ENCODE measurements at places on chromosomes 2 and 18. TPM values are rescaled to one million over a fixed set of nuclear protein-coding genes. Genes with fewer than 3 reads are reported as not detected.
A peak's percentile ranks its signal among the peaks of the same experiment; 100 is the strongest.

SUCLG1 gene
- total RNA-seq: 139 TPM

DNA sequence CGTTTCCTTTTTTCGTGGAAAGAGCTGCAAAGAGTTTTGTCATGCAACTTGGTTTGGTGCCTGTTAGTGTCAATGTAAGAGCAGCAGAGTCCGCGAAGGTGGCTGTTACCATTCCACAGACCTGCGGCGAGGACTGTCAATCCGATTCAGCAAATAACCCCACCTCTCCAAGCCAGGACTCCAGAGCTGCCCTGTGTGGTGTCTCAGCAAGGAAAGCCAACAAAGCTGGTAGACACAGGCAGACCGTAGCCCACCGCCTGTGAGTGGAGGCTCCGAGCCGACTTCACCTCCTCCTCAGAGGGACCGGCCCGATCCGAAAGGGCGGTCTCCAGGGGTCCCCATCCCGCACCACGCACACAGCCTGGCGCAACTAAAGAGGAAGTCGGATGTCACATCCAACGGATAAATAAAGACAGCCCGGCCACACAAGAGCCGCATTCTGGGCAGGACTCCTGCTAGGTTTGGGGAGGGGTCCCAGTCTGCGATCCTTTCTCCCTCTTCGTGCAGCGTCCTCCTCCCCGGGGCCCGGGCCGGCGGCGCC lies 819 bp downstream of the ANKRD44 start:
- peak; percentile 42 for DNase-seq

- no peak for DNase-seq
Measured at GRCh38 chr2:195532628-195533271, 124.3 kb upstream of the SLC39A10 start.

DNA sequence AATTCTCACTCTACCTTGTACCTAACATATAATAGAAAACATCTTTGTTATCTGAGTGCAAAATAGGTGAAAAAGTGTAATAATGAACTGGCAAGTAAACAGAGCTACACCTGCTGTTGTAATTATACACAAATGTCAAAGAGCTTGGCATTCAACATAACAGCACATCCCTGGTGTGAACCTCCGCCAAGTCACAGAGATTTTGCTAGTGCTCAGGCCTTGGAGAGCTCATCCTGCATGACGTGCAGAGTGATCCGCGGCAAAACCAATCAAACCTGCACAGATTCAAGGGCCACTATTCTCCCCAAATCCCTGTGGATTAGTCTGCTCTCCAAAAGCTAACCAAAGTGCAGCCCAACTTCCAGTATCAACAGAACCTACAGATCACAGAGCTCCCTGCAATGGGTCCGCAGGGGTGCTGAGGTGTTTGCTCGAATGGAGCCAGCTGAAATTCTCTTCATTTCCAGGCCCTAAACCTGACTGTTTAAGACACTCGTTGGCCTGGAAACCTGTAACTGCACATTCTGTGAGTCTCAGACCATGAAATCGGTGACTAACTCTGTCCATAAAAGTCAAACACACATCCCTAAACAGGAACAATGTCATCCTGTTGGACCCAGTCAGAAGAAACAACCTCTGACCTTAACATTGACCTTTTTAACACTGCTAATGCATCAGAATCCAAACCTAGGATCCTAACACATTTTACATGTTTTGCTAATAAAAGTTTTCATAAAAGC lies 111.8 kb downstream of the EPB41L3 start:
- DNase-seq: no peak

DNA sequence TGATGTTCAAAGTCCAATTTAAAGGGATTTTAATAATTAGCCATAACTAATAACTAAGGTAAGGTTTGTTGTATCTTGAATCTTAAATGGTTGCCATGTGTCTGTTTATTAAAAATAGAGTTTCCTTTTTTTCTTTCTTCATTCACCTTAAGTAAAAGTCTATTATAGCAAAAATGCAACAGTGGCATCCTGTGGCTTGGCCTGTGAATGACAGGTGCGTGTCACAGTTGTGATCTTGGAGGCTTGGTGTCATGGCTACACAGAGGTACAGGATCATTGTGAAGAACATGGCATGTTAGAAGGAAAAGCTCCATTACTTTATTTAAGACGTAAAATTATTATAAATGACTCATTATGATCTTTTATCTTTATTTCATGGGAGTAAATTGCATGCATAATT lies 246.1 kb downstream of the BCL2 start:
- DNase-seq: no peak

MAB21L4 gene
- 0.42 TPM for total RNA-seq

DNA sequence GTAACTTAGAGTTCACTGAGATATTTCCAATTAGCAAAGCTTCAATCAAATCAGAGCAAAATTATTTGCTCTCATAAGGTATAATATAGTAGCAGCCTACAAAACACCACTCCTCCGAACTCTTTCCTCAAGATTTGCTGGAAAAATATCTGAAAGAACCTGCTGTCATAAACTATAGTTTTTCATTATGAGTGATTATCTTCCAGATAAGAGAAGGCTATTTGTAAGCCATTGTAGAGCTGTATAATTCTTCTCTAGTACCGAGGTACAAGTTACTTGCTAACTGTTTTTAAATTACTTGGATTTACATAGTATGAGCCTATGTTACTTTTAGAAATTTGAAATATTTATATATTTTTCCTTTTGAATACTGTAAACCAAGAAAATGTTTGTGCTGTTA lies 2.1 kb downstream of the NDC80 start:
- no peak for DNase-seq

DCTN1 gene
- 136 TPM for total RNA-seq

- DNase-seq: no peak
Measured at GRCh38 chr2:218444692-218445357, 25.9 kb downstream of the VIL1 start.

GRCh38 chr18:75586130-75586889 lies 158.8 kb upstream of the SMIM21 start:
- DNase-seq: no peak

- peak; percentile 83 for DNase-seq
Measured at GRCh38 chr2:96251721-96252292, 14.0 kb downstream of the TMEM127 start.

HMSD gene
- total RNA-seq: 0.53 TPM

DNA sequence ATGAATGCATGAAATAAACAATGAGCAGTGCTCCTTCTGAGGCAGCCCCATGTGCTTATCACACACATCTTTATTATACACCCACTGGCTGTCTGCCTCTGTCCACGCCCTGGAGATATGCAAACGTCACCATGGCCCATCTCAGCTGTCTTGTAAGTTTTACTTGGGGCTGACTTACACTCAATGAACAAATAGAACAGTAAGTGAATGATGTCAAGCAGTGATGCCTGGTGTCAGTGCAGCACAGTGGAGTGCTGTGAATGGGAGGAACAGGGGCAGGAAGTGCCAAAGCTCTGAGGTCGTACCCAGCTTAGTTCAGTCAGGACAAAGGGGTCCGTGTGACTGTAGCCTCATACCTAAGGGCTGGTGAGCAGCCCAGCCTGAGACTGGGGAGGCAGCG lies 659.5 kb upstream of the HS6ST1 start:
- no peak for DNase-seq

DNA sequence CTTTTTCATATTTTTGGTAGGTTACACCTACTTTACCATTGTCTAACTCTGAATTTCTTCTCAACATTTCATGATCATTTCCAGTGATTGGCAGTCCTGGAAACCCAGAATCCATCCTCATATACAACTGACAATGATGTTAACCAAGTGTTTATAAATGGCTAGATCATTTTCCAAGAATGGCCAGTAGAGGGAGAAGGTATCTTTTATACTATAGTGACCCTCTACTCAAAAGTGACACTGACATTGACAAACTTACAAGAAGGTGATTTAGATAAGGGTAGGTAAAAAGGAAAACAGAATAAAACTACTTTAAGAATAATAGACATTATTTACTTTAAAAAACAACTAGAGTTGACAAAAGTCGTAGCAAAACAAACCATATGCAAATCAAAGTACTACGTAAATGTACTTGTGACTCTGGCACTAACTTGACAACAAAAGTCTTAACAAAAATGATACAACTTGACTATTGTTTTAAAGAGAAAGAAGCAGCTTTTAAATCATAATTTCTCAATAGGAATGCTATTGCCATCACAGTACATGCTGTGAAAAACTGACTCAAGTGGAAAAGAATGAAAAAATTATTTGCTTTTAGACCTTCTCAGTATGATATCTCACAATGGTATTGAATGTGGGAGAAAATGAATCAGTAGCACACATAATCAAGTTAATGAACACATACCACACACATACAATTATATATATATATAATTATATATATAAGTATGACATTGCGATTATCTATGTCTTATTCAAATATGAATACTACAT lies 76.6 kb upstream of the GRB14 start:
- DNase-seq: peak; percentile 16

GRCh38 chr2:130997198-130997597 lies 96.1 kb downstream of the FAM168B start:
- DNase-seq: no peak

DNA sequence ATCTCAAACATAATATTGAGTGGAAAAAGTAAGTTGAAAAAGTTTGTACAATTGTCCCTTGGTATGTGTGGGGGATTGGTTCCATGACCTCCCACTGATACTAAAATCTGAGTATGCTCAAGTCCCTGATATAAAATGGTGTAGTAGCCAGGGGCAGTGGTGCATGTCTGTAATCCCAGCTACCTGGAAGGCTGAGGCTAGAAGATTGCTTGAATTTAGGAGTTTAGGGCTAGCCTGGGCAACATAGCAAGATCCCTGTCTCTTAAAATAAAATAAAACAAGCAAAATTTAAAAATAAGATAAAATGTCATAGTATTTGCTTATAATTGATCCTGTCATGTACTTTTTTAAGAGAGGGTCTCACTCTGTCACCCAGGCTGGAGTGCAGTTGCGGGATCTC lies 122.0 kb downstream of the PTRHD1 start:
- DNase-seq: no peak

- DNase-seq: no peak
Measured at GRCh38 chr2:162734287-162734686, 104.3 kb downstream of the KCNH7 start.

- no peak for DNase-seq
Measured at GRCh38 chr2:39732482-39732881, 46.6 kb downstream of the THUMPD2 start.

VSNL1 gene
- 1.00 TPM for total RNA-seq

GRCh38 chr18:74609535-74609934 lies 11.9 kb downstream of the ZNF407 start:
- DNase-seq: no peak

DNA sequence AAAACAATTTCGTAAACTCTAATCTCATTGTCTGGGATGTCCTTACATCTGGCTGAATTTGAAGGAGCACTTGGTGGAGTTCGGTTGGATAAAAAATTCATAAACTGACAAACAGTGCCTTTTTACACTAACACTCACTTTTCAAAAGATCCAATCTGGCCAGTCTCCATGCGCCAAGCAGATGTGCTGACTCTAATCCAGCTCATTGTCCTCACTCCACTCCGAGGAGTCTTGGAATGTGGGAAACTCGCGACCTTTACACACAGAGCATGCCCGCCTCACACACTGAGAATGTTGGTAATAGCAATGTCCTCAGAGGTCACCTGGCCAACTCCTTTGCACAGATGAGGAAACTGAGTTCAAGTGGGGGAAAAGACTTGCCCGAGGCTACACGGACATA lies 66.8 kb downstream of the XDH start:
- no peak for DNase-seq

DNA sequence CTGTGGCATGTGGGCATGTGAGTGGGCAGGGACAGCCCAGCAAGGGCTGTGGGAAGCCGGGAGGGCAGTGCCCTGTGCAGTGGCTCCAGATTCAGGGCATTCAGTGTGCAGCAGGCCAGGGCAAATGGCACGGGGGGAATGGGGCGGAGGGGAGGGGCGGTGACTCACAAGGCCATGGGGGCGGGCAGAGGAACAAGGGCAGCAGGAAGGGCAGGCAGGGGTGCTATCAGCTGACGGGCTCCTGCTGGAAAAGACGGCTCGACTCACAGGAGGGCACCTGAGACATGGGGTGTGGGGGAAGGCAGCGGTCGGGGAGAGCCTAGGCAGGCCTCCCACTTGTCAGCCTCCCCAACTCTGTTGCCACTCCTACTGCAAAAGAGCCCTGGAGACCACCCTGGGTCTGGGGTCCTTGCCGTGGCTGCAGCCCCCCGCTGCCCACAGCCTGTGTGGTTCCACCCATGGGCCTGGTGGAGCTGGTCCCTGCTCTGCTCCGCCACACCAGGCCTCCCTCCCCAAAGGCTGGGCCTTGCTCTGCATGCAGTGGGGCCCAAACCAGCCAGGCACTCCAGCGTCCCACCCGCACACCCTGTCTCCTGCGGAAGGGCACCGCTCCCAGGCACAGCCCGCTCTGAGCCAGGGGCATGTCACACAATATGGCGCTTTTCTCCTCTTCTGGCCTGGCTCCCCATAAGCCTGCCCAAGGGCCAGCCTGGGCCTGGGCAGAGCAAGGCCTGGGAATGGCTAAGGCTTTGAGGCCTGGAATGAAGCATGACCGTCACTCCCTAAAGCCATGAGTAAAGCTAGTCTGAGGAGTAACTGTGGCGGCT lies 25.9 kb downstream of the HS6ST1 start:
- no peak for DNase-seq

- DNase-seq: no peak
Measured at GRCh38 chr2:99911736-99912135, 230.7 kb downstream of the AFF3 start.

DNA sequence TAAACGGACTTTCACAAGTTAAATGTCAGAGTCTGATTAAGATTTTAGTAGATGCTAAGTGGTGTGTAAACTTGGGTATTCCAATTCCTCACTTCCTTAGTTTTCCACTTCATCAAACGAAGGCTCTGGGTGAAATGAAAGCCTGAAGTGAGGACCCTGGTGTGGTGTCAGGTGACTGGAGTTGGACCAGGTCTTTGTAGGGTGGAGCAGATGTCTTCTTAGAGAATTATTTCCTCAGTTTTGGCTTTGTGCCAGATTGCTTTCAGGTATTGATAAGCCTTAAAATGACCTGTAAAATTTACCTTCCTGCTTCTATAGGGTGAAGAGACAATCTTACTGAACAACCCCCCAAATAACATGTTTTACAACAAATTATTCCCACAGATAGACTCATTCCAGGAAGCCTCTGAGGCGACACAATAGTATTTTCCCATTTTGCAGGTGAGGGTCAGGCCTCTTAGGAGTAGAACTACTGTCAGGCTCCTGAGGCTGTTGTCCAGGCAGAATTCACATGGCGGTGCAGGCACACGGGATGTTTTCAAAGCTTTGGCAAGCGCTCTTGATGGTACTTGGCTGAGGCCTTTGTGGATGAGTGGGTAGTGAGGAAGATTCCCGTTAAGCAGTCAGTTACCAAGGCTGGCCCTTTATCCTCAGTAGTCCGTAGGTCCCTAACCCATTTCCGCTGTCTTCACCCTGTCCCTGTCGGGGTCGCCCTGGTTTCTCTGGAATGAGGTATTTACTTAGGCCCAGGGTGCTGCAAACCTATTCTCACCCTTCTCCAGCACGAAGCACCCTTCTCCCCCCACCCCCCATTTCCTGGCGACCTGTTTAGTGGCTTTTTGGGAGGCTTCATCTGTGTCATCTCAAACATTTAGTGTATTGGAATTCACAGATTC lies 6.6 kb downstream of the RPS7 start:
- DNase-seq: no peak
